Left renal cortex interstitium (tissue), 4 donors: ENCODE measurements at places on chromosomes 12 and 14.

- no peak for DNase-seq
Observed at GRCh38 chr14:39726563-39726962, 294.3 kb upstream of the FBXO33 start.

GRCh38 chr14:103225476-103225875, 102.2 kb downstream of the TNFAIP2 start:
- no peak for DNase-seq

GRCh38 chr14:49970474-49971147, 77.7 kb downstream of the ARF6 start:
- no peak for DNase-seq

DNA sequence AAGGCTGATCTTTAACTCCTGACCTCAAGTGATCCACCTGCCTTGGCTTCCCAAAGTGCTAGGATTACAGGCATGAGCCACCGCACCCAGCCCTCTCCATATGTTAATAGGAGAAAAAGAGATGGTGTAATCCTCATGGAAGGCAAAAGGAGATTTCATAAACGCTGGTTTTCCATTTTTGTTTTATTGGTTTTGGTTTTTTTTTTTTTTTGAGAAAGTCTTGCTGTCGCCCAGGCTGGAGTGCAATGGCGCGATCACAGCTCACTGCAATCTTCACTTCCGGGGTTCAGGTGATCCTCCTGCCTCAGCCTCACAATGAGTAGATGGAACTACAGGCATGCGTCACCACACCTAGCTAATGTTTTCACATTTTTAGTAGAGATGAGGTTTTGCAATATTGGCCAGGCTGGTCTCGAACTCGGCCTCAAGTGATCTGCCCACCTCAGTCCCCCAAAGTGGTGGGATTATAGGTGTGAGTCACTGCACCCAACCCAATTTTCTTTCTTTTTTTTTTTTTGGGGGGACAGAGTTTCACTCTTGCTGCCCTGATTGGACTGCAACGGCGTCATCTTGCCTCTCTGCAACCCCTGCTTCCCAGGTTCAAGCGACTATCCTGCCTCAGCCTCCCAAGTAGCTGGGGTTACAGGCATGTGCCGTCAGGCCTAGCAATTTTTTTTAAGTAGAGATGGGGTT, 8.1 kb downstream of the PTGES3 start:
- no peak for DNase-seq

DNA sequence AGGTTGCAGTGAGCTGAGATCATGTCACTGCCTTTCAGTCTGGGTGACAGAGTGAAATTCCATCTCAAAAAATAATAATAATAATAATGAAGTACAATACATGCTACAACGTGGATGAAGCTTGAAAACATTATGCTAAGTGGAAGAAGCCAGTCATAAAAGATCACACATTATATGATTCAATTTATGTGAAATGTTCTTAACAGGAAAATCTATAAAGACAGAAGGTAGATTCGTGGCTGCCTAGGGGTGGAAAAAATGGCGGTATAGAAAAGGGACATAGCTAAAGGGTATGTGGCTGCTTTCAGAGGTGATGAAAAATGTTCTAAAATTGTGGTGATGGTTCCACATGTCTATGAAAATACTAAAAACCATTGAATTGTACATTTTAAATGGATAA, 41.0 kb upstream of the AMIGO2 start:
- DNase-seq: no peak

DNA sequence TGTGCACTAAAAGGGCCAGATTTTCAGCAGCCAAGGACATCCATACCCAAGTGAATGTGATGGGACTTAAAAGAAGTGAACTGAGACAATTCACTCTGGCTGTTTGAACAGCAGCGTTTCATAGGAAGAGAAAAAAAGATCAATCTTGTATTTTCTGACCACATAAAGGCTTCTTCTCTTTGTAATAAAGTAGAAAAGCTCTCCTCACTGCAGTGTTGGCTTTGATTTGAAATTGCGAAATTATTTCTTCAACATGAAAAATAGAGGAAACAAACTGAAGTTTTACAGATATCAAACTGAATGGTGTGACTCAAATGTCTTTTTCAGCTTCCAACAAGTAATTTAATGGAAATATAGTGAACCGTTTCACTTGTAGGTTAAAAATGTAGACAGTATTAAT, 11.3 kb upstream of the KCNMB4 start:
- DNase-seq: no peak

GRCh38 chr14:58625438-58625837, 12.3 kb upstream of the DACT1 start:
- DNase-seq: no peak

GRCh38 chr12:66269757-66270383, 32.4 kb upstream of the HELB start:
- peak; percentile 21 for DNase-seq

DNA sequence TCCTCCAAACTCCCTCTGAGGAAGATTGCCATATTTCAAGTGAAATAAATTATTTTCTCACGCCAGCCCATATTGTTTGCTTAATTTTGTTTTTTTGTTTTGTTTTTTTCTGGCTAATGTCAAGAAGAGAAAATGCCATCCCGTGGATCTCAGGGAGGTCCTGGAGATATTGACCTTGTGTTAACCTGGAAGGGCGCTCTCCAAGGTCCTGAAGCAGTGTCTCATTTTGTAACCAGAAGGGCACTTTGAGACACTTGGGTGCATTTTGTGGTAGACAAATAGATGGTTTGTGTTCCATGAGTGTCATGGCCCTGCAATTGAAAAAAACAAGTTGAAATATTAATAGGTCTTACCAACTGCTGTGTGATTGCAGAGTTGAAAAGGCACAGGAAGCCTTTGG, 268.9 kb downstream of the SUDS3 start:
- peak; percentile 16 for DNase-seq

DNA sequence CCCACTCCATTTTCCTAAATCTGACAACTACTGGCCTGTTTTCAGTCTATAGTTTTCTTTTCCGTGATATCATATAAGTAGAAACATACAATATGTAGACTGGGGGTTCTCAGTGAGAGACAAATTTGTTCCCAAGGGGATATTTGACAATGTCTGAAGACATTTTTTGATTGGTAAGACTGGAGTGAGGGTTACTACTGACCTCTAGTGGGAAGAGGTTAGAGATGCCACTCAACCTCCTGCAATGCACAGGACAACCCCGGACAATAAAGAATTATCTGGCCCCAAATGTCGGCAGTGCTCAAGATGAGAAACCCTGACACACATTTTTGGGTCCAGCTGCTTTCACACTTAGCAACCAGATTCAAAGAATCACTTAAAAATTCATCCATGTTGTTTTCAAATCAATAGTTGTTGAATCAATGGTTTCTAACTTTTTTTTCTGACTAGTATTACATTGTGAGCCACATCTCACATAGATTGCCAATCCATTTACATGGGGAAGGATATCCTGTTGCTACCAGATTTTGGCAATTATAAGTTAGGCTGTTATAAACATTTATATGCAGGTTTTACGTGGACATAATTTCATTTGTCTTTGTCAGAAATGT, 307.1 kb downstream of the RPL10L start:
- no peak for DNase-seq

- DNase-seq: no peak
Observed at GRCh38 chr14:93944348-93945069, 17.4 kb downstream of the FAM181A start.

- no peak for DNase-seq
Observed at GRCh38 chr12:75481774-75482173, 1.2 kb downstream of the GLIPR1 start.

- DNase-seq: no peak
Observed at GRCh38 chr12:124469193-124469888, 98.1 kb downstream of the NCOR2 start.

GRCh38 chr14:56918849-56919574, 108.7 kb upstream of the OTX2 start:
- no peak for DNase-seq

DNA sequence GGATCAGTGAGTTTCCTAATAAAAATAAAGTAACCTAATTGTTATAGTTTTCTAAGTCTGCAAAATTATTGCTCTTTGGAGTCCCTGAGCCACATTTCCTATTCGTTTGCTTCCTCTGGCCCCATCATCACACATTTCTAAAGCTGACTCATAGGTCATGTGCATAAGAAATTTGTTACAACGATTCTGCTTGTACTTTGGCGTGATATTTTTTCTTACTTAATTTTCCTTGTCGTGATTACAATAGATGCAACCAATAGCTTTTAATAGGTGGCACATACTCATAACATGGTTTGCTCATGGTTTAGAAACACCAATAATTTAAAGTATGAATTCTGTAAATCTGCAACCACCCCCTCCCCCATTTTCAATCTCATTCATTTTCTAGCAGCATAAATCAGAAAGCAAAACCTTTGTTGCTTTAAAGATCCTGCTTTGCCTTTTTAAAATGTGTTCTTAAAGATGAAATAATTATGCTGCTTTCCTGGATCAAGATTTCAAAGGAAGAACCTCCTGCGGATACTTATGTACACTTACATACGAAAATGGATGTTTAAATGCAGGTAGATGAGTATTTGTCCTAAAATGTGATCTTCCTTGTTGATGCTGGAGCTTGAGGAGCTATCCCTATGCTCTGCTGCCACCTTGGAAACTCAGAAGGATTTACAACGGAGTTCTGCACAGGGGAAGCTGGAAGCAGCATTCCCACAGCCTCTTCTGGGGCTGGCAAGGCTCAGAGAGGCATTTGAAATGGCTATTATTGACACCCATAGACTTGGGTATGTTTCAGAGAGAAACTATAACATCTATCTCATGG, 1.7 kb upstream of the FLRT2 start:
- no peak for DNase-seq

DNA sequence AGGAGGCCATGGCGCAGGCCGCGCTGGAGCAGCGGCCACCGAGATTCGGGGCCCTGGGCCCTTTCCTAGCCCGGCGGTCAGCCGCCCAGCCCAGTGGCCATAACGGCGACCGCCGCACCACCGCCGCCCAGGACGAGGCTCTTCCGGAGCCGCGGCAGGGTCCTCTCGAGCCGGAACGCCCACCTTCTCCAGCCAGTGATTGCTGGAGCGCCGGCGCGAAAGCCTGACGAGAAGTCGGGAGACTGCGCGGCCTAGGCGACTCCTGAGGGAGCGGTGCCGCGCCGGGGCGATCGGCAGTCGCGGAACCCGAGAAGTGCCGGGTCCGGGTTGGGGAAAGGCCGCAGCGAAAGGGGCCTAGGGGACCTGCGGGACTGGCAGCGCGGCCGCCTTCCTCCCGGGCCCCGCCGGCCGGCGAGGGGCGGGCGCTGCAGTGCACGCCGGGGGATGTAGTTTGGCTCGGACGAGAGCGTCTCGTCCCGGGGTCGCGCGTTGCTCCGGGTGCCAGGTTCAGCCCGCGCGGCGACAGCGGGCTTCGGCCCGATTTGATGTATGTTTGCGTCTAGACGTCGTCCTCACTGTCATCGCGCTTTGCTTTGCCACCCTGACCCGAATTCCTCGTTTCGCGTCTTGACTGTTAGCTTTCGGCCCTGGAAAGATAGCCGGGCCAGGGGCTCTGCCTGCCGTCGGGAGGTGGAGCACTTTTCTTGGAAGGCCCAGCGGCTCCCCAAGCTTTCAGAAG, at the start of gene VTI1B:
VTI1B (minus strand) TSS at position 153 of the 739 bp plus-strand sequence; CDS start at position 10, 143 bp downstream.
- peak; percentile 81 for DNase-seq

GRCh38 chr14:58166005-58166983, 14.3 kb upstream of the ARMH4 start:
- DNase-seq: peak; percentile 54

DNA sequence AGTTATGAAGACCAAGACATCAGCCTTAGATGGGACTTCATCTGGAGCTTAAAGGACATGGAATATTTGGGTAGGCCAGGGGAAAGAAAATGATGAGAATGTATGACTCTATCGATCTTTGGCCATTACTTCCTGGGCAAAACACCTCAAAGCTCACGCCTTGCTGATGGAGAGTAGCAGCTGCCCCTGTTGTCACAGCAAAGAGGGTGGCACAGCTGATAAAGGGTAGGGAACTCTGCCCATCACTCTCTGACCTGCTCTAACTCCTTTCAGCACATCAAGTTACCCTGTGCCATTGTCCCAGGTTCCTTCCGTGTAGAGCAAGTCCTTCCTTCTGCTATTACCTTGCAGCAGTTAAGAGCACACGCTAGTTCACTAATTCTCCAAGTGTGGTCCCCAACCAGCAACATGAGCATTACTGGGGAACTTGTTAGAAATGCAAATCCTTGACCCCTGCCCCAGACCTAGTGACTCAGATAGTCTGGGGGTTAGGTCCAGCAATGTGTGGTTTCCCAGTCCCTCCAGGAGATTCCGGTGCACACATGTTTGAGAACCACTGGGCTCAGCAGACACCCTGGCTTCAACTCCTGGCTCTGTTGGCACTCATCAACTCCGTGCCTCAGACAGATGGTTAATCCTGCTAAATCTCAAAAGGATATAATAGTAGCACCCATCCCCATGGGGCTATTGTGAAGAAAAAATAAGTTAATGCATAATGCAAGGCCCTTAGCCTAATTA, 93.7 kb upstream of the EEA1 start:
- no peak for DNase-seq

- no peak for DNase-seq
Observed at GRCh38 chr12:45803111-45803510, 73.6 kb downstream of the ARID2 start.

GRCh38 chr14:63654346-63654745, 12.7 kb upstream of the WDR89 start:
- no peak for DNase-seq

DNA sequence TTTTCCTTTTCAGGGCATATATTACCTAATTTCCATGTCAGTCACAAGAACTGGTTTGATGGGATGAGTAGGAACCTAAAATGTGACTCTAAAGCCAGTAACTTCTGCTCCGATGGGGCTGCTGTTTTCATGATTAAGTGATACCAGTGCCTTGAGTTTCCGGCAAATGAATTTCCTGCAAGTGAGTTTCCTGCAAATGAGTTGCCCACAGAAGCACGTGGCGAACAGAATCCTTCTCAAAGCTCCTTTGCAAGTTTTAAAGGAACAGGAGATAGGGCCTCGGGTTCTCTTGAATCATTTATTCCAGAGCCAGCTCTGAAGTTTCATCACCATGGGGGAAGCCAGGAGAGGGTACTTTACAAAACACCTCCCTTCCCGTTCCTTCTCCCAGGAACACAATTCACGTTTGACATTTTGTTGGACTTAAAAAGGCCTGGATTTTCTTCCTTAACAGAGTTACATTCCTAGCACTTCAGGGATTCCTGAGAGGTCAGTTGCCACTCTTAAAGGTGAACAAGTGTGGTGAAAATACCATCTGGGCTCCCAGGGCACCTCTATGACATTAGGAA, 2.2 kb upstream of the PPTC7 start:
- DNase-seq: no peak

GRCh38 chr12:21780786-21781185, 6.3 kb upstream of the KCNJ8 start:
- DNase-seq: no peak

GRCh38 chr12:6461401-6462233, 8.9 kb downstream of the VAMP1 start:
- DNase-seq: no peak

DNA sequence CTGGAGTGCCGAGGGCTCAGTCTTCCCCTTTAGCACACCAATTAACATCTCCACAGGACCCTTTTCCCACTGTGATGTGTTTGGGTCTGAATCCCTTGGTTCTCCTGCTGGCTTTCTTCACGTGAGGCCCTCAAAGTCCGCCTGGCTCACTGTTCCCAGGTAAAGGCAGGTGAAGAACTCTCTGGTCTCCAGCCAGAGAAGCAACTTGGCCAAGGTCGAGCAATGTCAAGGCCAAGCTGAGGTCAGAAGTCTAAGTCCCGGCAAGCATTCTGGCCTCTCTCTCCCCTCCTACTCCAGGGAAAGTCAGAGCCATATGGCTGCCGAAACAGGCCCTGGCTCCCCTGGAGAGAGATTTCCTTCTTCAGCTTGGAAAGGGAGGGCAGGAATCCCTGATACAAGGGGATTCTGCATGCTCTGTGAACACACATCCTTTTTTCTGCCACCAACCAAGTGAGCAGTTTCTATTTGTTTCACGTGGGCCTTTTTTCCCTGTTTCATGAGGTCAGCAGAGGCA, 61.4 kb upstream of the ESRRB start:
- no peak for DNase-seq
